ENCODE measurements at places on chromosomes 6 and 20.

- no peak for DNase-seq
These were observed 43.0 kb upstream of the CD2AP start for GRCh38 chr6:47434372-47435253.

DNA sequence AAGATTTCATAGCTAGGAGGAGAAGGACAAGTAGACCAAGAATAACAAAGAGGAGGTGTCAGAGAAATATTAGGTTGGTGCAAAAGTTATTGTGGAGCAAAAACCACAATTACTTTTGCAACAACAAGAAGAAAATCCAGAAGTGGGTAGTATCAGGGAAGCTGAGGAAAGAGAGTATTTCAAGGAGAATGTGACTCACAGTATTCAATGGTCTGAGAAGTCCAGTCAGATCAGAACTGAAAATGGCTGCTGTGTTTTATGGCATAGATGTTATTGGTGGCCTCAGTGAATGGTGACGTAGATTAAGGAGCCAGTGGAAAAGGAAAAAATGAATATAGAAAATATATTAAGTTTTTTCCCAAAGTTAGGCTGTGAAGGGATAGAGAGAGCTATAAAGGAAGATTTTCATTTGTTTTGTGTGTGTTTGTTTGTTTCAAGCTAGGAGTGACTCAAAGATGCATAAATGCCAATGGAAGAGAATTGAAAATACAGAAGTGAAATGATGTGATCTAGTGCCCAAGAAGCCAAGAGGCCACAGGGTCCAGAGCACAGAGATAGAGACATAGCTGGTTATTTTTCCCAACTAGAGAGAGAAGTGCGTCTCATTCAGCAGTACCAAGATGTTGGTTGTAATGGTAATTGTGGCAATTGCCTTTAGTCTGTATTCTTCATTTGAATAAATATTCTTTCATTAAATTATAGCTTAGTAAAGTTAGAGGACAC, 112.8 kb downstream of the ADTRP start:
- no peak for DNase-seq

- DNase-seq, result no peak
These were observed 65.9 kb upstream of the FBXL4 start for GRCh38 chr6:99013661-99014060.

- no peak for DNase-seq
These were observed at the start of gene RSPH9 for GRCh38 chr6:43644940-43645612. Gene RSPH9, plus strand, starts transcription at chr6:43645036. Its CDS starts 63 bp downstream, at chr6:43645099.

- peak; percentile 61 for DNase-seq
These were observed 15.6 kb downstream of the TGM6 start for GRCh38 chr20:2396241-2396814.

- no peak for DNase-seq
These were observed 88.3 kb downstream of the DTNBP1 start for GRCh38 chr6:15574486-15574885.

DNA sequence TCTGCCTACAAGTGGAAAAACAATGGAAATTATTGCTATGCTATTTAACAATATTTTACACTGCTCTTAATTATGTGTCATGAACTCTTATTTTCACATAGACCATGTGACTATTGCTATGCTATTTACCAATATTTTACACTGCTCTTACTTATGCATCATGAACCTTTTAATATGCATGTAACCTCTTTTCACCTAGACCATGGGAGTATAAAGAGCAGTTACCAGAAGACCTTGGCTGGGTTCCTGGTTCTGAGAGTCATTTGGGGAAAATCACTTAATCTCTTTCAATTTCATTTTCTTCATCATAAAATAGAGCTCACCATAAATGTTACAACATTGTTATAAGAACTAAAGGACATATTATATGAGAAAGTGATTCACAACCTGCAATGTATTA, 223.8 kb upstream of the RNF217 start:
- no peak for DNase-seq
